Muscle of leg (tissue), 16 donors: ENCODE measurements at places on chromosomes 12 and 14.
A peak's percentile ranks its signal among the peaks of the same experiment; 100 is the strongest.

DNA sequence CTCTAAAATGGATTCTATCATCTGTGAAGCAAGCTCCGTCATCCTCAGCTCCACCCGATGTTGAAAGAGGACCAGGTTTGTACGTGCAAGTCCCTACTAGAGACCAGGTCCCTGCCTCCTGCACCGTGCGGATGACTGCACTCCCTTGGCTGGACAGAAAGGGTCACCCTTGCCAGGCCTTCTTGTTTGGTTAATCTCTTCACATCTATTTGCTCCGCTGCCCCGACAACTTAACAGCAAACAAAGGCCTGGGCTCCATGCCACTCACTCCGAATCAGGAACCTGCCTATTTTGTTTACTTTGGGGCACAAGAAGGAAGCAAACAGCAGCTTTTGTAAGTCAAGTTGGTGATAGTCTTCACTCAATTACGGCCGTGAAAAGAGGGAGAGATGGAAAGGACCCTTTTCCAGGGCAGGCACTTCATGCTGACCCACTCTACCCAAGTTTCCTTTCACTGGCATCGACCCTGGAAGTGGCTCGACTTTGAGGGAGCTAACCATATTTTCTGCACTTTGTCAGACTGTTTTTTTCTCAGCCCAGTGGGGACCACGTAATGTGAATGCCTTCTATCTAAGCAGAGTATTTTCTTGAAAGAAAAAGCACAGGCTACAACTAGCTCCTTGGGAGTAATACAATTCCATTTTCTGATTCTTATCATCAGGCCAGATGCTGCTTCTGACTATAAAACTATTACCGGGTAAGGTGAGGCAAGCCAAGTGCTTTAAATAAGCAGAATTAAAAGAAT is 202.6 kb downstream of the FOXN3 start:
- peak; percentile 72 for DNase-seq

GRCh38 chr12:5512601-5512970 is 80.7 kb downstream of the NTF3 start:
- DNase-seq, result no peak

DNA sequence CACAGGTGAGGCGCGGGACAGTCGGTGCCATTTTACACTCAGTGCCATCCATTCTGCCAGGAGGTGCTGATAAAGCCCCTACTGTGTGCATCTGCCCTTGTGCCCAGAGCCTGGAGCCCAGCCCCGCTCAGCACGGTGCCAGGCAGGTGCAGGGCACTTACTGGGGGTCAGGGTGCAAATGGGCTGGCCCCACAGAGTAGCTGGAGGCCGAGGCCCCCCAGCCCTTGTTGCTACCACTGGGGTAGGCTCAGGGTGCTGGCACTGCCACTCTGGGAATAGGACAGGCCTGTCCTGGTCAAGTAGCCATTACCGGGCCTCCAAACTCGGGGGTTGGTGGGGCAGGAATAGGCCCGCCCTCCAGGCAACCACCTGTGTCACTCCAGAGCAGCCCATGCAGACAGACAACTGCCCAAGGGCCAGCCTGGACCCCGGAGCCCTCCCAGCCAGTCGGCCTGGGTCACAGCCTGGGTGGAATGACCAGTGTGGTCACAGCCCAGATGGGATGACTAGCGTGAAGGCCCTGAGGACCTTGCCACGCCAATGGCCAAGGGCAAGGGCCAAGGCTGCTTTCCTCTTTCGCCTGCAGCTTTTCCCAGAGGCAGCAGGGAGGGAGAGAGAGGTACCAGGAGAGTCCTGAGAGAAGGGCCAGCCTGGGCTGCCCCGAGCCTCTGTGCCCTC is 3.0 kb downstream of the INF2 start:
- no peak for DNase-seq

DNA sequence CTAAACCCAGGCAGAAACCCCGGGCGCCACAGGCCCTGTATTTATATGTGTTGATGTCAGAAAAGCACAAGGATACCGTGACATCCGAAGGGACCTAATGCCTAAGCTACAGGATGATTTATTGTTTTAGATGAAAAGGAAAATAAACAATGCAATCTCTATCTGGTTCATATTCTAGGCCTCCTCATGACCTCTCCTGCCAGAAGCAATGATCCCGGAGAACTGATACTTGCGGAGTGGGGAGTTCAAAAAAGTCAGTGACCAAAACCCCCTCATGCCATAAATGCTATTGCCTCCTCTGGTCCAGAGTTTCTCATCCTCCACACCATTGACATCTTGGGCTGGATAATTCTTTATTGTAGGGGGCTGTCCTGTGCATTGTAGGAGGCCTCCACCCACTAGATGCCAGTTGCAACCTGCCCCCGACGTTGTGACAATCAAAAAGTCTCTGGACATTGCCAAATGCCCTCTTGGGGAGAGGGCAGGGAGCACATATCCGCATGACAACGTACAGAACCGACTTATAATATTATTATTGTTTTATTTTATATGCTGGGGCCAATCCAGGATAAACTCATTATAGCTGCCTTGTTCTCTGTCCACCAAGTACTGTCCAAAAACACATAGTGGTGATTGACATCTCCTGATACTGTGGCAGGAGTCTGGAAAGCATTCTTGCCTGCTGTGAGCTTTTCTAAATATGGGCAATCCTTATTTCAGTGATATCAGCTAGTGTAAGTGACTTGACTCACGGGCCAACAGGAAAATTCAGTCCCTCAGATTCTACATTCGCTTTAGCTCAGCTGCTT is 1.1 kb upstream of the CSRP2 start:
- DNase-seq, result no peak

GRCh38 chr14:70822530-70823185 is 13.3 kb upstream of the MAP3K9 start:
- peak; percentile 40 for DNase-seq

DNA sequence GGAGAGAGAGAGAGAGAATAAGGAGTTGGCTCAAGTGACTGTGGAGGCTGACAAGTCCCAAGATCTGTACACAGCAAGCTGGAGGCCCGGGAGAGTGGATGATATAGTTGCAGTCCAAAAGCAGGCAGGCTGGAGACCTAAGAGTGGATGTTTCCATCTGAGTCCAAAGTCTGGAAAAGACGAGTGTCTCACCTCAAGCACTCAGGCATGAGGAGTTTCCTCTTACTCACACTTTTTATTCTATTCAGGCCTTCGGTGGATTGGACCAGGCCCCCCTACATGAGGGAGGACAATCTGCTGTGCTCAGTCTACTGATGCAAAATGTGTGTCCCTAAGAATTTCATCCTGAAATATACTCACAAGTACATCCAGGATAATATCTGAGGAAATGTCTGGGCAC is 484.6 kb downstream of the VRK1 start:
- no peak for DNase-seq

- DNase-seq, result no peak
These were observed 253.4 kb upstream of the SFSWAP start for GRCh38 chr12:131457331-131458047.

DNA sequence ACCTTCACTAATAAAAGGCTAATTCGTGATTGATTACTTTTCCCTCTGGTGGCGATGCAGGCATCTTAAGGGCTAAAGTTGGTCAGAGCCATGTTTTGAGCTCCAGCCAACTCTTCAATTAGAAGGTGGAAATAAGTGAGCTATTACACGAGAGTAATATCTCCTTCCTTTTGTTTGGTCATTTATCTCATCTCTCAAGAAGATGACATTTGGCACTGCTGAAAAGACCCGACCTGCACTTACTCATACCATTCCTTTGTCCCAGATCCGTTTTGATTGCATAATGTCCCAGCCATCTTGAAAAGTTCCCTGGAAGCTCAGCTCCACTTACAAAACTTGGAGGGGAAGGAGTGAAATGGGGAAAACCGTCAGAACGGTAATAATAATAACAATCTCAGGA is 316.2 kb downstream of the VRK1 start:
- DNase-seq, result no peak

DNA sequence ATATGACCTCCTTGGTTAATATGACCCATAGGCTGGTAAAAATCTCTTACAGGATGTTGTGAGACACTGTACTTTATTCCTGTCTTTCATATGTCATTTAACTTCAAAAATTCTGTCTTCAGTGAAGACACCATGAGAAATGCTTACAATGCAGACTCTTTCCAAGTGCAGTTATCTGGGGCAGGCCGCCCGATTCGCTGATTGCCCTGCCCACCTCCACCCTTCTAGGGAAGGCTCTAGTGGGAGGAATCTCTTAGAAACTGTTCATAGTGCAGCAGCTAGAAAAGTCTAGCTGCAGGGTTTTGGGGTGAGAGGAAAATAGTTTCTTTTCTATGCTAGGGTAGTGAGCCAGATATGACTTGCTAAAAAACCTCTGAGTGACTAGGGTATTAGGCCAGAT is 15.0 kb upstream of the CIPC start:
- no peak for DNase-seq

- DNase-seq, result no peak
These were observed 18.4 kb downstream of the SPIC start for GRCh38 chr12:101493556-101493955.

DNA sequence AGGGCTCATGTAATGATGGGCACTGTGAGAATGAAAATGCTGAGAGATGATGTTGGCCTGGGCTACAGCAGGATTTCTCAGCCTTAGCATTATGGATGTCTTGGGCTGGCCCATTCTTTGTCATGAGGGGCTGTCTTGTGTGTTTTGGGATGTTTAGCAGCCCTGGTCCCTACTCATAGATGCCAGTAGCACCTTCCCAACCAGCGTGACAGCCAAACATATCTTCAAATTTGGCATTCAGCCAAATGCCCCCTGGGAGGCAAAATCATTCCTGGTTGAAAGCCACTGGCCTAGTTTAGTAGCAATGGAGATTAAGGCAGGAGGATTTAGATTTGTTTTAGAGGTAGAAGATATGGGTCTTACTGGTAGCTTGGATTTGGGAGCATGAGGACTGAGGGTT is 26.6 kb downstream of the UBE3B start:
- DNase-seq, result no peak

- DNase-seq, result no peak
These were observed at the start of gene ITGB7 for GRCh38 chr12:53207042-53207441. Gene ITGB7, minus strand, starts transcription at chr12:53207251. Its CDS starts 6,808 bp downstream, at chr12:53200443.

GRCh38 chr12:57551637-57552305 is 1.9 kb downstream of the KIF5A start:
- DNase-seq, result no peak

DNA sequence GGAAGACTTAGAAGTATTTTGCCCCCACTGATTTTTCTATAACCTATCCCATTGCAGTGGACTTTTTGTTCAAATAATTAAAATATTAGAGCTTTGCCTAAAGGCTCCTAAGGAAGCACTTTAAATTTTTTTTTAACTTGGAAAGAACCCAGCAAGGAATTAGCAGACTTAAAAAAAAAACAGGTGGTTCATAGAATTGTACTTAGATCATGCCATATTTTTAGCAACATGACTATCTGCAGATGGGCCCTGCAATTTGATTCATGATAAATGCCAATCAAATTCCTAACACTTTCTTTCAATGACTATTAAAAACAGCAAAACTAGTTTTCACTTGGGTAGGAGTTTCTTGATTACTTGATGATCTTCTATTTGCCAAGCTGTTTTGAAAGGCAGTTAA is 11.5 kb downstream of the ADAMTS20 start:
- DNase-seq, result peak; percentile 43

DNA sequence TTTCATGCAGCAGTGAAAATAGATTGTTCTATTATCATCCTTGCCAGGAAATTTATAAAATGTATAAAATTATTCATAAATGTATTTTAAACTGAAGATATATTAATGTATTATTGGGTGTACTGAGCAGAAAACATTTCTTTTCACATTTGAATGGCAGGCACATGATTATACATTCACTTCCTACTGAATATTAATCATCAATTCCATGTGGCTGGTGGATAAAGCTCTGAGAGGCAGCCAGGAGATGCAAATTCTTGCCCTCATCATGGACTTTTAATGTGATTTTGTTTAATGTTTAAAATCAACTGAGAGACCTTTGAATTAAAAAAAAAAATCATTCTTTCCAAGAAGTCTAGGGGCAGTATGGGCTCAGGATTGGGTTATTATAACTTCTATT is 40.8 kb downstream of the ANO6 start:
- DNase-seq, result no peak

DNA sequence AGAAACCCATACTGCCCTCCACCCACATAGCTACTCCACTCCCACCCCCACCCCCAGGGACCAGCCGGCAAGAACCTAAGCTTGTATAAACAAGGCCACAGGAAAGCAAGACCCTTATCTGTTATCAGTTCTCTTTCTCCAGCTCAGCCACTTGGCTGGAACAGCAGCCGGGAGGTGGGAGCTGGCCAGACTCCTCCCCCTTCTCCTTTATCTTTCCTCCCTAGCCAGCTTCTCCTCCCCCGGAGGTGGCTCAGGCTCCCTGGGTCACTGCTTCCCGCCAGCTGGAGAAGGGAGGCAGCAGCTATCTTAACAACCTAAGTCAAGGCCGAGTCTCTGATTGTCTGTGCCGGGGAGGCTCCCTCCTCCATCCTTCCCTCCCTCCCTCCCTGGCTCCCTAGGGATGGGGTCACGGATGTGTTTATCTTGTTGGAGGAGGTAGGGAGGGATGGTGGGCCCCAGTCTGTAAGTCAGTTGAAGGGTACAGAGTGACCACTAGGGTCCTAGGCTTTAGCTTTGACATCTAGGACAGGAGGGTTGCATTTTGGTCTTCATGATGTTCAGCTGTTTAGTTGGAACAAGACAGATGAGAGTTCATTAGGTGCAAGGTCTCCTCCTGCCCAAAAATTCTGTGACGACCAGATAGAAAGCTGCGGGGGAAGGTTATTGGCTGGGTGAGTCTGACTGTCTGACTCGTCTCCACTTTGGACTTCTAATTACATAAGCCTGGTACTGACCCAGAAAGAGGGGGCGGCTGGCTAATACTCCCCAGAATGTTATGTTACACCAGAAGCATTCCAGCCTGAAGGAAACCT is 29.7 kb downstream of the ZFP36L1 start:
- DNase-seq, result peak; percentile 73

DNA sequence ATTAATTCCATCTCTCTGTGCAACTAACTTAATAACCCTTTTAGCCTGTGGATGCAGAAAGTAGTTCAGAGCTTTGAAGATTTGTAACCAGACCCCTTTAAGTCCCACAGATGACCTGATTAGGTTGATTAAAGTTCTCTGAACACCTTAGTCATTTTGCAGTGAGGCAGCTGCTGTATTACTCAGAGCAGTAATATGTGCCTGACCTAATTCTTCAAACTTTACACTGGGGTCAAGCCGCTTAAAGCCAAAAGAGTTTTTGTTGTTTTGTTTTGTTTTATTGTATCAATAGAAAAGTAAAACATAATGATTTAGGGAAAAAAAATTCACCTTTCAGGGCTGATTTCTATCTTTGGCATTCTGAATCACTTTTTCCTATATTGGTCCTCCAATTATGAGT is 78.6 kb upstream of the PLEKHG7 start:
- DNase-seq, result peak; percentile 22

- DNase-seq, result no peak
These were observed 196.6 kb downstream of the CALM1 start for GRCh38 chr14:90593254-90594040.

- peak; percentile 65 for DNase-seq
These were observed 891 bp downstream of the PLEKHA5 start for GRCh38 chr12:19130224-19131024.

DNA sequence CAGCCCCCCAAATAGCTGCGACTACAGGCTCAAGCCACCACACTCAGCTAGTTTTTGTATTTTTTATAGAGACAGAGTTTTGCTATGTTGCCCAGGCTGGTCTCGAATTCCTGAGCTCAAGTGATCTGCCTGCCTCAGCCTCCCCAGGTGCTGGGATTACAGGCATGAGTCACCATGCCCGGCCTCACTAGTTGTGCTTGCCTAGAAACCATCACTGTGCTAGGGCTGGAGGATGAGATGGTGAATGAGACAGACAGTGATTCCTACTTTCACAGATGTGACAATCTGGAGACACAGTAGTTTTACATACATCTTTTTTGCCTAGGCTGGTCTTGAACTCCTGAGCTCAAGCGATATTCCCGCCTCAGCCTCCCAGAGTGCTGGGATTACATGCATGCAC is 7.5 kb upstream of the MSI1 start:
- no peak for DNase-seq

- DNase-seq, result peak; percentile 66
These were observed 42.0 kb downstream of the IQSEC3 start for GRCh38 chr12:108594-108993.
